ENCODE measurements at places on chromosomes 13 and 19.

- DNase-seq: no peak
Measured at GRCh38 chr13:99740251-99740979, 231.2 kb downstream of the ZIC5 start.

GRCh38 chr19:33301144-33301899 lies 1.0 kb downstream of the CEBPA start:
- no peak for DNase-seq

DNA sequence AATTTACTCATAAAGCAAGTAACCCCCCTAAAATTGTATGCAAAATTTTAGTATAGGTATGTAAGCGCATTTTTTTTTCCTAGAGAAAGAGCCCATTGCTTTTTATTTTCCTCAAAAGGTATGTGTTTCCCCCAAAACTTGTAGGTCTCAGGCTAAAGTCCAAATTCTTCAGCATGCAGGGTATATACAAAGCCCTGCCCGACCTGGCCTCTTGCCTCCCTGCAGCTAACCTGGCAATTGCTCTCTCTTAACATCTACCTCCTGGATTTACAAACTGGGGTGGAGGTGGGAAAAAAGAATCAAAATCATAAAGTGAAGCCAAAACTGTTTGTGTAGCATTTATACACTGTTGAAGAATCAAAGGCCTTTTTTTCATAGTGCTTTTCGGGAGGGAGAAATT lies 107.8 kb downstream of the KCNRG start:
- no peak for DNase-seq

DNA sequence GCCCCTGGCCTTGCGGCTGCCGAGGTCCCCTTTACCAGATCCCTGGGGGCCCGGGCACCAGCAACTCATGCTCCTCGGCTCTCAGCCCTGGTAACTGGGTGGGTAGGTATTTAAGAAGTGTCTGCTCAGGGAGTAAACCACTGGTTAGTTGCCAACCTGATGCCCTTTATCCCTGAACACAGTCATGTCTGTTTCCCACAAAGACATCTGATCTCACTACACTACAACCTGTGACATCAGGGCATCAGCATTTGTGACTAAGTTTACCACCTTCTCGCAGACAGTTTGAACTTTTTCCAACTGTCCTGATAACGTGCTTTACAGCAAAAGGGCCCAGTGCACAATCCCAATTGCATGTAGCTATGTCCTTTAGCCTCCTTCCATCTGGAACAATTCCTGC lies 22.0 kb downstream of the GGACT start:
- no peak for DNase-seq

GRCh38 chr13:27833206-27833605 lies 40.9 kb downstream of the GSX1 start:
- no peak for DNase-seq

DNA sequence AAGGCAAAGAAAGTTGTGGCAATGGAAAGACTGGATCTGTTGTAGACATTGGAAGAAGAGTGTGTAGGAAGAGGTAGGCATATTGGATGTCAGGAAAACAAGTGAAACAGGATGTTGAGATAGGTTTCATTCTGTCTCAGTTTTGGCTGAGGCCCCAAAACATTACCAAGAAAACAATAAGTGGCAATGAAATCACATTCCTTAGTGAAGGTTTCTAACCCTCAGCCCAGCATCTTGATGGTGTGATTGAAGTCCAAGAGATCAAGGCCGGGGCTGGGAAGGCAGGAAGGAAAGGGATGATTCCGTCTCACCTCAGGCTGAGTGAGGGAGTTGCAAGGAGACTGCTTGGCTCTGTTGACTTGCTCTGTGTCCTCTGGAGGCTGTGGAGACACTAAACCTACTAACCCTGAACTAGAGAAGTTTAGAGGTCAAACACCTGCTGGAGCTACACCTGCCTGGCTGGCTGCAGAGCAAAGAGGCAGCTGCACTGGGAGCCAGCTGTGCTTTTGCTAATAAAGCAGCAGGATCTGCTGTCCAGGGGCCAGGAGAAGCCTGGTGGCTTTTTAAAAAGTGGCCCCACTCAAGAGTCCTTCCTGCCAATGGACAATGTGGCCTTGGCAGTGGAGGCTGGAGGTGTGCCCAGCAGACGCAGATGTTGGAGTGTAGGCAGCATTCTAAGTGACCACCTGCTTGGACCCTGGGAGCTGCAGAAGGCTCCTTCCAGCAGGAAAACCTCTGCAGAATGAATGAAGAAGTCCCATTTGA lies 53.6 kb downstream of the DGKH start:
- DNase-seq: no peak

- DNase-seq: no peak
Measured at GRCh38 chr13:44440046-44440608, 66.5 kb downstream of the SERP2 start.

GRCh38 chr13:27200413-27201070 lies 28.9 kb upstream of the USP12 start:
- no peak for DNase-seq

- no peak for DNase-seq
Measured at GRCh38 chr13:70253834-70254233, 145.6 kb upstream of the KLHL1 start.

DNA sequence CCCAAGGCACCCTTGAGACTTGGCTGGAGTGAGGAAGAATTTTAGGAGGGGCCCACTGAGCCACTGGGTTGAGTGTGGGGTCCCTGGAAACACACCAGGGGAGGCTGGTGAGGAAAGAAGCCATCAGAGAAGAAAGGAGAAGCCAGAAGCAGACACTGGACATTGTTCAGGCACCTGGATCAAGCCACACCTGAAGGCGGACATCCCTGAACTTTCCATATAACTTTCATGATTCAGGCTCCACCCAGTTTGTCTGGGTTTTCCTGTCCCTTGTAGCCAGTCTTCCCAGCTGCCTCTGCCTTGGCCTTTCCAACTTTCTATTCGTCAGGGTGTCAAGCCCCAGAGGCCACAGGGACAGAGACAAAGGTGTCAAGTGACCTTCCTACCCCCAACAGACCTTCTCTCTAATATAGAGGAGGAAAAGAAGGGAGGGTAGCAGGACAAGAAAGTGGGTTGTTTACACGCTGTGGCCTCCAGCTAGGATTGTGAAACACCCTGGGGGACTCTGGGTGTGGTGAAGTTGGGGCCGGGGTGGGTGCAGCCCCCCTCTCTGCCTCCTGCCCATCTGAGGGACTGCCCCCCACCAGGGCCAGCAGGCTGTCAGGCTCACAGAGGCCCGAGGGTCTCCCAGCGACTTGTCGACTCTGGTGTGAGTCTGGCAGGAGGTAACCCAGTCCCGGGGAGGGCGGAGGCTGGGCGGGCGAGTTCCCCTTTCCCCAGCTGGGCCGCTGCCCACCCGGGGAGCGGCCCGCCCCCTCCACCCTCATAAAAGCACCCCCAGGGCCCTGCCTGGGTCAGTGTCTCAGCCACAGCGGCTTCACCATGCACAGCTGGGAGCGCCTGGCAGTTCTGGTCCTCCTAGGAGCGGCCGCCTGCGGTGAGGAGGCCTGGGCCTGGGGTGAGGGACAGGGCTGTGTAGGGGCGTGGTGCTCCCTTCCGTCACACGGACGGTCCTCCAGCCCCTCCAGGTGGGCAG lies at the start of gene CFD:
TSS of gene CFD (plus strand) at position 797 of the 976 bp plus-strand sequence. CDS start at position 823, 26 bp downstream.
- DNase-seq: no peak

DNA sequence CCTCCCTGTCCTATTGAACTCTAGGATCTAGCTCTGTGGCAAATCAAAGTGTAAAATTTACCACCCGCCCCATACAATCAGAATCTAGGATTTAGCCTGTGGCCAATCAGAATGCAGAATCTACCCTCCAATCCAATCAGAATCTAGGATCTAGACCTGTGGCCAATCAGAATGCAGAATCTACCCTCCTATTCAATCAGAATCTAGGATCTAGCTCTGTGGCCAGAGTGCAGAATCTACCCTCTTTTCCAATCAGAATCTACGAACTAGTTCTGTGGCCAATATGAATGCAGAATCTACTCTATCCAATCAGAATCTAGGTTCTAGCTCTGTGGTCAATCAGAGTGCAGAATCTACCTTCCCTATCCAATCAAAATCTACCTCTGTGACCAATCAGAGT lies 25.8 kb downstream of the PRKD2 start:
- DNase-seq: no peak

GRCh38 chr13:66657165-66657881 lies 572.8 kb downstream of the PCDH9 start:
- peak; percentile 73 for DNase-seq

DNA sequence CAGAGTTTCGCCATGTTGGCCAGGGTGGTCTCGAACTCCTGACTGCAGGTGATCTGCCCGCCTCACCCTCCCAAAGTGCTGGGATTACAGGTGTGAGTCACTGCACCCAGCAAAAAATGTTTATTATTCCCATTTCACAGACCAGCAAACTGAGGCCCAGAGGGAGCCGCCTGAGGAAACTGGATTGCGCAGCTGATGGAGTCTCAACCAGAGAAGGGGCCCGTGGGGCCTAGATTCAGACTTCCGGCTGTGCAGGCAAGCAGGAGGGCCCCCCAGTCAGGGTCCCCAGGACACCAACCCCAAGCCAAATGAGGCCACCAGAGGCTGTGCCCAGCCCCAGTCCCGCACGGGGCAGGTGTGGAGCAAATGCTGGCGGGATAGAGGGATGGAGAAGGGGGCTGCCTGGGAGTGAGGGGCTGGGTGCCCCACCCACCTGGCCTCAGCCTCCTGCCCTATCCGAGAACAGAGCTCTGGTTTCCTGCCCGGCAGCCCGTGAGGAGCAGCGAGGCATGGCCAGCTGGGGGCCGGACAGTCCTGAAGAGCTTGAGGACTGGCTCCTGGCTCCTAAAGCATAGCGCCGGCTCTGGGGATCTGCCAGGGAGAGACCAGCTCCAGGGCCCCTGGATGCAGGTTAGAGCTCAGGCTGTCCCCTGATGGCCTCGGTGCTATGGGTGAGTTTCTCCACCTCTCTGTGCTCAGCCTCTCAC lies 22.0 kb downstream of the MISP start:
- DNase-seq: no peak

GRCh38 chr13:32726374-32727037 lies 140.3 kb downstream of the PDS5B start:
- no peak for DNase-seq

GRCh38 chr19:58394821-58395219 lies 636 bp upstream of the RNF225 start:
- DNase-seq: peak; percentile 55

GRCh38 chr19:12543855-12544254 lies 7.4 kb downstream of the ZNF564 start:
- DNase-seq: no peak

DNA sequence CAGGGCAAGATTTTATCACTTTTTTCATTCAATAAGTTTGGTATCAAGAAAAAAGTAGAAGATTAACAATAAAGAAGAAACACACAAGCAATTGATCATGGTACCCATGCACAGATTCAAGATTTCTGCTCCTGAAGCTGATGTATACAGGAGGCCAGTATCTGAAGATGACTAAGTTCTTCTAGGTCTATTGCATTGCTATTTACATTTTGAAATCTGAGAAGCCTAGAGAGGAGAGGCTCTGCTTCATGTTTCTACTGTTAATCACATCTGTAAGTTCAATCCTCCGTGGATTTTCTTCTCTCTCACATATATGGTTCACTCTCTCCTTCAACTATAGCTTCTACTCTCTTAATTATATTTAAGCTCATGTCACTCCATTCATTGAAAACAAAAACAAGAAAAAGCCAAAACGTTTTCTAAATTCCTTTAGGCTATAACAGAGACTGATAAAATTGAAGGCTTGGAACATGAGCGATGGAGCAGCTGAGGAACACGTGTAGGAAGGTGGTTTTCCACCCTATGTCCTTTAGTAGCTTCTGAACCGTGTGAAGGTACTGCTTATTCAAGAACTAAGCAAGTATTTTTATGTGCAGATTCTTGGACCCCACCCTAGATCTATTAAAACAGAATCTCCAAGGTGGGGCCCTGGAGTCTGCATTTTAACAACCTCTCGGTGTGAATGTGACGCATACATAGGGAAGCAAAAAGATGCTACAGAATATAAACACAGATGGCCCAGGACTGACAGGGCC lies 198.2 kb downstream of the EFNB2 start:
- DNase-seq: no peak

DNA sequence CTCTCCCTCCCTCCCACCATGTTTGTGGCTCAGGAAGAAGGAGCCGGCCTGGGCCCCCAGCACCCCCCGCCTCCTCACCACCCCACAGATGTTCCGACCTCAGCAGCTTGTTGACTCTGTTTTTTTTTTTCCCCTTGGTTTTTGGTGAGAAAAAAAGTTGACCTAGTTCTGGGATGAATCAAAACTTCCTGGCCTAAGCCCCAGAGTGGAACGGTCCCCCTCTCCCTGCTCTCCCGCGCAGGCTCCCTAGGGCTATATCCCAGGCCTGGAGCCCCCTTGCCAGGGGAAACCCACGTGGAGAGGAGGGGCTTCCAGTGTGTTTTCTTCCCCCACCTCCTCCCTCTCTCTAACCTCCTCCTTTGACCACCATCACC lies 4.0 kb downstream of the COL5A3 start:
- DNase-seq: no peak

DNA sequence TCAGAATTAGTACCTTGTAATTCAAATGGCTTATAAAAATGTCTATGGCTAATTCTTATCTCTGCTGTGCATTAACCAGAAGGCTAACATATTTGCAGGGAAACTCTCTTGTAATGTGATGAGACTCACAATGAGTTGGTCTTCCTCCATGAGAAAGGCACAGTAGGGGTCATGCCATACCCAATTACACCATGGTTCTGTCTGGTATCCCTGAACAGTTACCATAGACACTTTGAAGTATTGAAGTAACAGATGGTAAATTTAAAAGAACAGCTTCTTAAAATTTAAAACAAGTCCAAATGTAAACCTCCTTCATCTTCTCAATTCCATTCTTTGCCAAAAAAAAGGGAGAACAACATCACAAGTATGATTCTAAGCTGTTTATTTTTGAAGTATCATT lies 22.6 kb upstream of the SLAIN1 start:
- DNase-seq: no peak

DNA sequence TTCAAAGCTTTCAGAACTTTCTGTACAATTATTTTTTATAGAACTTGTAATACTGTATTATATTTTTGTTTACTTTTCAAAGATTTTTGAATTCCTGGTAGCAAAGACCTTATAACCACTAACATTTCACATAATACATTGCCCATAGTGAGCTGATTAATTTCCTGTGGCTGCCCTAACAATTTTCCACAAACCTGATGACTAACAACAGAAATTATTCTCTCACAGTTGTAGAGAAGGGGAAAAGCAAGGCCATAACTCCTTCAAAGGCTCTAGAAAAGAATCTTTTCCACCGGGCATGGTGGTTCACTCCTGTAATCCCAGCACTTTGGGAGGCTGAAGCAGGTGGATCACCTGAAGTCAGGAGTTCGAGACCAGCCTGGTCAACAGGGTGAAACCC lies 19.1 kb downstream of the KLF12 start:
- DNase-seq: no peak

DNA sequence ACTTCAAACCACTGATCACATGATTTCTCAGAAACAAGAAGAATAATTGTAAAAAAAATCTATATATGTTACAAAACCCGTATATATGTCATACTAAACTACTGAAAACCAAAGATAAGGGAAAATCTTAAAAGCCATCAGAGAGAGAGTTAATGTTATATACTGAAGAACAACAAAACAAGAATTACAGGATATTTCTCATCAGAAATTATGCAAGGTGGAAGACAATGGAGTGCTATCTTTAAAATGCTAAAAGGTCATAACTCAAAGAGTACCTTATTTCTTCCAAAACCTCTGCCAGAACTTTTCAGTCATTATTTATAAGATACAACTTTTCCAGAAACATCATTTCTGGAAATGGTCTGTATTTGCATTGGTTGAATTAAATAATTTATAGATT lies 256.8 kb downstream of the RBM26 start:
- DNase-seq: no peak
